Large intestine (tissue), 12 donors: ENCODE measurements at places on chromosomes 6 and 20. TPM values are rescaled to one million over a fixed set of nuclear protein-coding genes. Genes with fewer than 3 reads are reported as not detected.

DNA sequence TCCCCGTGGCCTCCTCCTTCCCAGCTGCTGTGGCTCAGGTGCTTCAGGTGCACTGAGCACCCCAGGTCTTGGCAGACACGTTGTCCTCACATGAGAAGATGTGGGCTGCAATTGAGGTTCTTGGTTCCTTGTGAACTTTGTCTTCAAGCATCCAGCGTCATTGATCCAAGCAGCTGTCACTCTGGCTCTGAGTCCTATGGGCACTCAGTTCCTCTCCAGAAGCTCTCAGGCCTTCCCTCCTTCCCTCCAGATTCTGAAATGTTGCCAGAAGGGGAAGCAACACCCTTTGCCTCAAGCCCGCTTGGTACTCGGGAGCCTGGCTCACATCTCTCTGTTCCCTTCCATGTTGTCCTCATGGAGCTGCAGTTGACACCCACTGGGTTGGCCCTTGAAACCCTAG is 8.4 kb upstream of the MRGBP start:
- no peaks in the 10 kb centered on the region for H3K36me3 ChIP-seq
- H3K4me3 ChIP-seq, result no peak overlapping the region
- DNase-seq, result no peak
- peaks cover 3% of the 10 kb centered on the region for H3K4me1 ChIP-seq

DNA sequence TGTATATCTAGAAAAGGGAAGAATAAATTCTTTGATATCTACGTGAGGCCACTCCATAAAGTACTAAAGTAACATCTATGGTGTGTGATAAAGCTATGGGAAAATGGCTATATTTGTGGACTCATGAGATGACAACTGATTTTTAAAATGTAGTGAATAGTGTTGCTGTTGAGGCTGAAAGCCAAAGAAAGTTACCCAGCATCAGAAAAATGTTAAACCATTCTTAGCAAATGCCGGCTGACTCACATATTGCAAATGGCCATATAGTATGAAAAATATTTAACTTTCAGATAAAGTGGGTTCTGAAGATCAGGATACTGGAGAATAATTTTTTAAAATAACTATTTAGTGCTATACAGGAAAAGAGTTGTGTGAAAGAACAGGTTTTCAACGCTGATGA is 129.9 kb upstream of the GRIK2 start:
- H3K4me3 ChIP-seq, result no peak overlapping the region
- no peaks in the 10 kb centered on the region for H3K4me1 ChIP-seq
- no peak overlapping the region for H3K27ac ChIP-seq
- H3K27me3 ChIP-seq, result no peaks in the 10 kb centered on the region

GRCh38 chr6:133756078-133756695 is 132.7 kb upstream of the TCF21 start:
- no peaks in the 10 kb centered on the region for H3K27me3 ChIP-seq
- no peaks in the 10 kb centered on the region for H3K36me3 ChIP-seq
- no peaks in the 10 kb centered on the region for H3K4me1 ChIP-seq
- no peak overlapping the region for H3K4me3 ChIP-seq

RIPPLY2 gene
- polyA plus RNA-seq, result 0.88 TPM

- H3K4me3 ChIP-seq, result no peak overlapping the region
- no peak overlapping the region for H3K27ac ChIP-seq
- no peak for DNase-seq
- H3K4me1 ChIP-seq, result no peaks in the 10 kb centered on the region
Measured at GRCh38 chr6:154347981-154348380, 8.6 kb downstream of the IPCEF1 start.

DNA sequence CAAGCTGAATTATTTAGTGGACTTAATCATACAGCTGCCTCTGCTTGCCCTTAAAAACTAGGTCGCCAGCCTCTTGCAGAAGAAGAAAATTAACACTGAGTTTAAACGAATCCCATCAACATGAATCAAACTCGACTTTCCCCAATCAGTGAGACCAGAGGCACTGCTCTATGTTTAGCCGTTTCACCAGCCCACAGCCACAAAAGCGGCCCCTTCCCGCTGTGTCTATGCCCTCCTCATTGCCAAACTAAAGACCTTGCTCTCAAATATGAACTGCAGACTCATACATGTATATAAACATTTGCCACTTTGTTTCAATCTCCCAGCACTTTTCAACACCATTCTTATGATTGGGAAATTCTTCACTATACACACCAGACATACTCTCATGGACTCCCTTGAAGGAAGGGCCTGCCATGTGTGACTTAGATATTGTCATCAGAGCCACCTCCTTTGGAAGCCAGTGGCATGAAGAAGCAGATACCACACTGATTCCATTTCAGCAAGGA is 105.8 kb upstream of the ADGRF1 start:
- H3K4me1 ChIP-seq, result peaks cover 6% of the 10 kb centered on the region

DNA sequence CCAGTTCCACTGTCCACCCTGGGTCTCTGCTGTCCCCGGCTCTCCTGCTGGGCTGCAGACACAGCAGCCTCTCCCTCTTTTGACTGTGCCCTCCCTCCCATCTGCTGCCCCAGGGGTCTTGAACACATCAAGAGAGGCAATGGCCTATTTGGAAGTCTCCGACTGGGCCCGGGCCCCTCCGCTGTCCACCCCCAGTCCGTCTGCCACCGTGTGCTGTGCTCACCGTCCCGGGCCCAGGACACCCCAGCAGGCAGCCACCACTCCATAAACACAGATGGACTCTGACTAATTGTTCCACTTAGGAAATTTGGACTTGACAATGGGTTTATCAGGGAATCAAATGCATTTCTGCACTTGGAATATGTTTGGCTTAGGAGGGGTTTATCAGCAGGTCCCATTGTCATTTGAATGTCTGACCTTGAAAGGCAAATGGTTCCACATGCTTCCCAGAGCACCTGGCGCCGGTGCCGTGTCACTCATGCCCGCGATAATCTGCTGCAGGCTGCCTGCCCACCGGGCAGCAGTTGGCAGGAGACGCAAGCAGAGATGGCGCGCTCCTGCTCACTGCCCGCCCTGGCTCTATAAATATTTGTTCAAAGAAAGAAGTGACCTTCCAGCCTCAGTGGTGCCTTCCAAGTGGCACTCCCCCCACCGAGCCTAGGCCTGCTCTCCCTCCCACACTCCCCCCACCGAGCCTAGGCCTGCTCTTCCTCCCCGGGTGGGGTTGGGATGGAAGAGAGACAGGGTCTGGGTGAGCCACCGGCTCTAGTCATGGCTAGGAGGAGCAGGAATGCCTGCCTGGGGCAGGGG is 18.8 kb upstream of the FRMD1 start:
- peaks cover 39% of the 10 kb centered on the region for H3K27me3 ChIP-seq
- DNase-seq, result no peak
- no peak overlapping the region for H3K4me3 ChIP-seq
- no peaks in the 10 kb centered on the region for H3K4me1 ChIP-seq
- no peaks in the 10 kb centered on the region for H3K36me3 ChIP-seq
- no peak overlapping the region for H3K27ac ChIP-seq
